ENCODE measurements at places on chromosomes 2 and 18.

- peak; percentile 20 for DNase-seq
- H3K4me3 ChIP-seq, result no peak overlapping the region
- H3K27ac ChIP-seq, result no peak overlapping the region
- H3K4me1 ChIP-seq, result no peaks in the 10 kb centered on the region
These were observed 12.0 kb upstream of the GALM start for GRCh38 chr2:38653715-38654527.

DNA sequence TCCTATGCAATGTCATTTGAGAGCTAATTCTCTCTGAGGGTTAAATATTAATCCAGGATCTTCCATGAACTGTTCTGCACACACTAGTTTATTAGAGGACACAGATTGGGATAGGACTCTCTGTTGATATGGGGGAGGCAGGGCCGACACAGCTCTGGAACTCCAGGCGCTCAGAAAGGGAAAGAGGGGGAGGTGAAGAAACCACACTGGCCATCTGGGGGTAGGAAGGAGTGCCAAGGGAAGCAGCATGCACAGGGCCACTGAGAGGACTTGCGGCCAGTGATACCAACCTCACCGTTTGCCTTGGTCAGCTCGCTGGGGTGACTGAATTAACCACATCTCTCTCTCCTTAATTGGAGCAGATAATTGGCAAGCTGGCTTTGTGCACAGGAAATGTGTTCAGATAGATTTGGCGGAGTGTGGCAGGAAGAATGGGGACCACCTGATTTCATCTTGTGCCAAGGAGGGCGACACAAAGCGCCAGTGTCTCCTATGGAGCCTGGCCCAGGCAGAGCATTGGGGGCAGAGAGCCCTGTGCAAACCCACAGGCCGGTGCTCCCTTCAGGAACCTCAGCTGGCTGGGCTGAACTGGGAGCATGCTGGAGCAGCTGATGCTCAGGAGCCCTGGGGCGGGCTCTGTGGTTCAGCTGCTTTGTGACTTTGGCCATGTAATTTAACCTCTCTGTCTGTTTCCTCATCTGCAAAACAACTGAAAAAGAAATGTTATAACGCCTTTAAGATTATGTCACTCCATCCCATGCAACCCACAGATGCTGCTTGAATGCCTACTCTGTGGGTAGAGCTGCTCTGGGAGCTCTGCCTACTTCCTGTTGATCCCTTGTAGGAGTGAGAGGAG is 114.7 kb upstream of the STON1 start:
- no peak overlapping the region for H3K4me3 ChIP-seq
- DNase-seq, result no peak
- H3K36me3 ChIP-seq, result no peaks in the 10 kb centered on the region
- H3K27ac ChIP-seq, result no peak overlapping the region

DNA sequence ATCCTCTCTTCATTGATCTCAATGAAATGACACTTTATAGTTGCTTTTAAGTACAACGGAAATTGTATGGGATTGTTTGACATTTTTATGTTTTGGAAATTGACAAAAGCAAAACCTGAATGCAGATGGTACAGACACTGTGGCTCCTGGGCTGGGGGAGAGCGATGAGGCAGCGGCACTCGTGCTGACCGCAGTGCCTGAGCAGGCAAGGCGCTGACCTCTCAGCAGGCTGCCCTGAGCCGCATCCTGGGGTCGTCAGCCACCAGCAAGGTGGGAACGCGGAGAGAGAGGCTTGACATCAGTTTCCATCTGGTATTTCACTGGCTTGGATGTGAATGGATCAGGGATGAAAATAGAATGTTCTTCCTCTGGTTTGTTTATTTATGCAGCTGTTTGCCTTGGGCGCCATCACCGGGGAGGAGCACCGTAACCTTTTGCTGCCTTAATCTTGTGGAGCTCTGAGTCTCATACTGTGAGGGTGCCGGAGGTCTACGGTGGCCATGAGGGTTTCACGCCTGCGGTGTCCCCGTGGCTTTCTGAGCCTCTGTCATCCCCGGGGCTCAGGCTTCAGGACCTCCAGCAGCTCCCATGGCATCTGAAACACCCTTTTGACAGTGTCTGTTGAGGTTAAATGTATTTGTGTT is 94.8 kb upstream of the TPO start:
- no peak for DNase-seq
- H3K4me3 ChIP-seq, result no peak overlapping the region
- H3K27ac ChIP-seq, result no peak overlapping the region
- no peaks in the 10 kb centered on the region for H3K4me1 ChIP-seq
- H3K27me3 ChIP-seq, result no peaks in the 10 kb centered on the region

DNA sequence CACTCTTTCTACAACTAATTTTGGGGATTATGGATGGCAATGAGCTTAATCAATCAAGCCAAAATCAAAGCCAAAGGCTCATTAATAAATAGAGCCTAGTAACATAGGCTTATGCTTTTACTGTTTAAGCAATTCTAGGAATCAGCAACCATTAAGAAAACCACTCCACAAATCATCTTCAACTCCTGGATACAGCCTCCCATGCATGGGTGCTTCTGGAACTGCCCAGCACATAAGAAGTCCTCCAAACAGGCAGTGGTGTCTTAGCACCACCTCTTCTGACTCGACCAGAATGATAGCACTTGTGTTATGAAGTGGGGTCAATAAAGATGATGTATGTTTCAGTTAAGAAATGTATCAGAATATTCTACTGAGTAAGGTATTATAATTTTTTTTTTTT is 104.4 kb upstream of the SERPINE2 start:
- H3K4me3 ChIP-seq, result no peak overlapping the region
- peaks cover 10% of the 10 kb centered on the region for H3K4me1 ChIP-seq
- H3K27me3 ChIP-seq, result no peaks in the 10 kb centered on the region
- no peak for DNase-seq

- peak overlapping the region; percentile 31 for H3K27ac ChIP-seq
- H3K4me1 ChIP-seq, result peaks cover 13% of the 10 kb centered on the region
- H3K27me3 ChIP-seq, result no peaks in the 10 kb centered on the region
- H3K36me3 ChIP-seq, result no peaks in the 10 kb centered on the region
- DNase-seq, result no peak
These were observed 16.2 kb downstream of the DOCK10 start for GRCh38 chr2:225025917-225026571.

GRCh38 chr2:233434666-233435330 is 80.5 kb downstream of the DGKD start:
- H3K4me3 ChIP-seq, result no peak overlapping the region
- H3K27ac ChIP-seq, result no peak overlapping the region
- H3K27me3 ChIP-seq, result no peaks in the 10 kb centered on the region
- peaks cover 26% of the 10 kb centered on the region for H3K36me3 ChIP-seq
- DNase-seq, result peak; percentile 28

- H3K36me3 ChIP-seq, result no peaks in the 10 kb centered on the region
- H3K4me1 ChIP-seq, result peaks cover 8% of the 10 kb centered on the region
- H3K27me3 ChIP-seq, result no peaks in the 10 kb centered on the region
- no peak overlapping the region for H3K27ac ChIP-seq
These were observed 201.3 kb upstream of the NT5C1B start for GRCh38 chr2:18790509-18791171.

DNA sequence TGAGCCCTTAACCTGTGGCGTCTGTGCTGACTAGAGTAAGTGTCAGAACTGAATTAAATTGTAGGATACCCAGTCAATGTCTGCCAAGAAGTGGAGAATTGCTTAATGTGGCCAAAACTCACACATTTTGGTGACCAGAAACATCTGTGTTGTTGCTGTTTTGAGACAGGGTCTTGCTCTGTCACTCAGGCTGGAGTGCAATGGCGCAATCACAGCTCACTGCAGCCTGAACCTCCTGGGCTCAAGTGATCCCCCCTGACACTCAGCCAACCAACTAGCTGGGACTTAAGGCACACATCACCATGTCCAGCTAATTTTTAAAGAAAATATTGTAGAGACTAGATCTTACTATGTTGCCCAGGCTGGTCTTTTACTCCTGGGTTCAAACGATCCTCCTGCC is 34.4 kb upstream of the RTN4 start:
- no peaks in the 10 kb centered on the region for H3K36me3 ChIP-seq
- no peaks in the 10 kb centered on the region for H3K4me1 ChIP-seq
- H3K27ac ChIP-seq, result no peak overlapping the region
- no peak for DNase-seq

GRCh38 chr2:46699934-46700256 is 215.7 kb downstream of the MCFD2 start:
- H3K27me3 ChIP-seq, result no peaks in the 10 kb centered on the region
- H3K4me3 ChIP-seq, result peak overlapping the region; percentile 91
- no peak for DNase-seq
- peaks cover 41% of the 10 kb centered on the region for H3K4me1 ChIP-seq

DNA sequence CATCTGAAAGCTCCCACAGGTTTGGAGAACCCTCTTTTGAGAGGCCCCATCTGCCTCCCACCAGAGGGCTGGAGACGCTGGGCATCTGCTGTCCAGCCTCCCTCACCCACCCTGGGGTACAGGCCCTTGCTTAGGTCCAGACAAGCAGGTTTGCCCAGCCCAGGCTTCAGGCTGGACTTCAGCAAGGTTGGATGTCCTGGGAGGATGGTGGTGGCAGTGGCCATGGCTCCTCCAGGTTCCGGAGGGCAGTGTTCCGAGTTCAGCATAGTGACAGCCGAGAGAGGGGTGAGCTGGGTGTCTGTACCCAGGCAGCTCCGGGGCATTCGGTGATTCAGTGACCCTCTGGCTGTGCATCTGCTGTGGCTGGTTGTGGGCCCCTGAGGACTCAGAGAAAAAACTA is 58.2 kb upstream of the HDAC4 start:
- peaks cover 7% of the 10 kb centered on the region for H3K4me1 ChIP-seq
- DNase-seq, result peak; percentile 93
- no peaks in the 10 kb centered on the region for H3K27me3 ChIP-seq
- no peak overlapping the region for H3K27ac ChIP-seq
- H3K4me3 ChIP-seq, result no peak overlapping the region

DNA sequence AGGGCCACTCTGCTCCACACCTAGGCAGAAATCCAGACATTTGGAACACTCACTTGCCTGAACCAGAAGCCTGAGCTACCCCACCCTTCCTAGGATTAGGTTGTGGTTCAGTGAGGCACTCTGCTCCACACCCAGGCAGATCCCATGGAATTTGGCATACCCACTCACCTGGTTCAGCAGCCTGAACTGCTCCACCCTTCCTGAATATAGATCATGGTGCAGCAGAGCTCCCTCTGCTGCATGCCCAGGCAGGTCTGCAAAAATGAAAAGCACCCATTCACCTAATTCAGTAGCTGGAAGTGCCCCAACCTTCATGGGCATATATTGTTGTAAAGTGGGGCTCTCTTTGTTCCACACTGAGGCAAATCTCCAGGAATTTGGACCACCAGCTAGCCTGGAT is 185.1 kb upstream of the CNTNAP5 start:
- no peak overlapping the region for H3K27ac ChIP-seq
- H3K27me3 ChIP-seq, result no peaks in the 10 kb centered on the region
- H3K4me1 ChIP-seq, result no peaks in the 10 kb centered on the region
- H3K4me3 ChIP-seq, result no peak overlapping the region

DNA sequence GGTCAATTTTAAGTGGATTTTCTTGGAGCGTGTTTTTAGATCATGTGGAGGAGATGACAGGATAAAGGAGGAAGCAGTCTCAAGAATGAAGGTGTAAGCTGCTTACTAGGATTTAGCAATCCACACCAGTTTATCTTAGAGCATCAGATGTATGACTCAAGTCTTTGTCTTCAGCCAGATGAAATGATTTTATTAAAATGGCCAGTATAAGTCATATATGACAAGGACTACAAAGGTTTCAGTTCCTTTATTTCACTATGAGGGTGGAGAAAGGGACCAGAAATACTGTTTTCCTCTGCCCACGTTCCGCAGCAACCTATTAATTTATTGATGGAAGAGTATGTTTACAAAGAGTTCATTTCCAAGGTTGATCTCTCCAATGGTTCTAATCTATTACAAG is 970.5 kb upstream of the SLC39A10 start:
- no peak for DNase-seq
- H3K27ac ChIP-seq, result no peak overlapping the region
- H3K4me1 ChIP-seq, result no peaks in the 10 kb centered on the region
- no peaks in the 10 kb centered on the region for H3K36me3 ChIP-seq
- no peaks in the 10 kb centered on the region for H3K27me3 ChIP-seq

DNA sequence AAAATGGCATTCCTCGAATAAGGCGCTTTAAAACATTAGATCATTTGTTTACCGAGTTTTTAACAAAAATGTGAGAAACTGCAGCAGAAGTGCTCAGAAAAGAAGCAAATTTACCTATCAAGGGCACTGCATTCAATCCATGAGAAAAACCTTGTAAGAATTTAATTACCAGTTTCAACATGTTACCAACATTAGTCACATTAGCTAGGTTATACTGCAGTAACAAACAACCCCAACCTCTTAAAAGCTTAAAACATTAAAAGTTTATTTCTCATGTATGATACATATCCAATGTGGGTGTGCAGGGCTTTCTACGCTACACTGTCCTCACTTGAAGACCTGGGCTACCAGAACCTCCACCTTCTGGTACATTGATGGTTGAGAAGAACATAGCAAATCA is 68.1 kb upstream of the CCBE1 start:
- DNase-seq, result no peak
- H3K27ac ChIP-seq, result no peak overlapping the region
- no peaks in the 10 kb centered on the region for H3K27me3 ChIP-seq

- H3K4me1 ChIP-seq, result peaks cover 20% of the 10 kb centered on the region
- H3K27ac ChIP-seq, result no peak overlapping the region
- H3K36me3 ChIP-seq, result no peaks in the 10 kb centered on the region
- DNase-seq, result no peak
- H3K27me3 ChIP-seq, result no peaks in the 10 kb centered on the region
These were observed 20.1 kb upstream of the SLC20A1 start for GRCh38 chr2:112625474-112626114.

DNA sequence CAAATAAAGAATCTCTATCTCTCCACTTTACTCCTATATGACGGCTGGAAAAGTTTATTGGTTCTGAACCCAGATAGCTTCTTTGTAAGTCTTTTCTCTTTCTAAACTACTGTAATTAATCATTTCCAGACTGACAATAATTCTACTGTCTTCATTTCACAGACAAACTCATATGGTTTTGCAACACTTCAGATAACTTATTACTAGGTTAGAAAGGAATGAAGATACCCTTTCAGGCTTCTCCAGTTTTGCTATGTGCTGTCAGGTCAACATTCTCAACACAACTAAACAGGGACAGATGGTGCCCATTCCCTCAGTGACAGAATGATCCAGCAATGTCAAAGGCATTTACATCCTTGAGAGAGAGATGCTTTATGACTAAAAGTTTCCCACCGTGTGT is 198.5 kb upstream of the ITGA4 start:
- H3K36me3 ChIP-seq, result no peaks in the 10 kb centered on the region
- H3K4me1 ChIP-seq, result no peaks in the 10 kb centered on the region
- no peak overlapping the region for H3K27ac ChIP-seq
- DNase-seq, result no peak
- no peak overlapping the region for H3K4me3 ChIP-seq

GRCh38 chr18:22277758-22278157 is 108.4 kb downstream of the GATA6 start:
- no peaks in the 10 kb centered on the region for H3K4me1 ChIP-seq
- no peak for DNase-seq
- H3K27me3 ChIP-seq, result no peaks in the 10 kb centered on the region
- no peak overlapping the region for H3K27ac ChIP-seq
- H3K36me3 ChIP-seq, result no peaks in the 10 kb centered on the region
- H3K4me3 ChIP-seq, result no peak overlapping the region

GRCh38 chr2:200655918-200656580 is 70.2 kb downstream of the AOX1 start:
- no peaks in the 10 kb centered on the region for H3K27me3 ChIP-seq
- DNase-seq, result no peak
- no peaks in the 10 kb centered on the region for H3K4me1 ChIP-seq
- no peaks in the 10 kb centered on the region for H3K36me3 ChIP-seq
- H3K4me3 ChIP-seq, result no peak overlapping the region
- H3K27ac ChIP-seq, result no peak overlapping the region

Measured in vagina (tissue), 2 donors.